ENCODE measurements at places on chromosomes 1 and 21.

DNA sequence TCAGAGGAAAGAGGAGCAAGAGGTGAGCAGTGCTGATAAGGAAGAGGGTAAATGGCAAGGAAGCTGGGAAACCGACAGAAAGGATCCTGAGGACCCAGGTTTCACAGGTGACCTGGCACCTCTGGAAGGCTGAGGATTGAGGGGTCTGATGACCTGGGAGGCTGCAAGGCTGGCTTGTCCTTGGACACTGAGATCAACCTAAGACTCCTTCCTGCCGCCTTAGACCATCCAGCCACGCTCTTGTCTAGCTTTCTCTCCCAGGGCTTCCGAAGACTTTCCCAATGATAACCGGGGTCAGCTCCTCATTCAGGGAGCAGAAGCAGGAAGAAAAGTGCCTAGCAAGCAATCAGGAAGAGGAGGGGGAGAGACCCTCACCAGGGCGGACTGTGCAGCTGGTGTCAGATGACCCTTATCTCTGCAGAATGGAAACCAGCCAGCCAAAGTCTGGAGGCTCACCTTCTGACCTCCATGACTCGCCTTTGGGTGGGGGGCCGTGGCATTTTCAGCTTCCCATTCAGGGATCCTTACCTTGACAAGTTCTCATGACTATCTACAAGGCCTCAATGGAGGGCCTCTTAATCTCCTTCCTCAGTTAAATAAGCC, 77.7 kb downstream of the CAPZB start:
- no peak for DNase-seq

- no peak for DNase-seq
These were observed 6.6 kb upstream of the CALML6 start for GRCh38 chr1:1908506-1908791.

GRCh38 chr1:239987103-239987745, 104.5 kb upstream of the FMN2 start:
- no peak for DNase-seq

DNA sequence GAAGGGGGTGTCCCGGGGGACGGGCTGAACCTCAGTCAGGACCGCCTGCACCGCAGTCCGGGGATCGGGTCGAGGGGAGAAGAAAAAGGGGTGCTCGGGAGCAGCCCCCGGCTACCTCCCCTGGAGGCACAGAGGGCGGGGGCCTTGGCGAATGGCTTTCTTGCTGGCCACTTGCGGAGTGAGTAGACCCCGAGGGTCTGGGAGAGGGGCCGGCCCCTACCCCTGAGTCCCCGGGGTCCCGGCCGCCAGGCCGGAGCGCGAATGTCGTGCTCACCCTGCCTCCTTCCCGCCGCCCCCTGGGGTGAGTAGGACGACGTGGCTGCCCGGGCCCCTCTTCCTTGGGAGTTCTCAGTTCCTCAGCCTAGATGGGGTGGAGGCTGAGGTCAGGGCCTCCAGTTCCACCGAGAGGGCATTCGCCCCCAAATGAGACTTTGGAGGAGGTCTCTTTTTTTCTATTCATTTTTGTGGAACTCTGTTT, 113.0 kb downstream of the OSBPL9 start:
- DNase-seq, result peak; percentile 58

DNA sequence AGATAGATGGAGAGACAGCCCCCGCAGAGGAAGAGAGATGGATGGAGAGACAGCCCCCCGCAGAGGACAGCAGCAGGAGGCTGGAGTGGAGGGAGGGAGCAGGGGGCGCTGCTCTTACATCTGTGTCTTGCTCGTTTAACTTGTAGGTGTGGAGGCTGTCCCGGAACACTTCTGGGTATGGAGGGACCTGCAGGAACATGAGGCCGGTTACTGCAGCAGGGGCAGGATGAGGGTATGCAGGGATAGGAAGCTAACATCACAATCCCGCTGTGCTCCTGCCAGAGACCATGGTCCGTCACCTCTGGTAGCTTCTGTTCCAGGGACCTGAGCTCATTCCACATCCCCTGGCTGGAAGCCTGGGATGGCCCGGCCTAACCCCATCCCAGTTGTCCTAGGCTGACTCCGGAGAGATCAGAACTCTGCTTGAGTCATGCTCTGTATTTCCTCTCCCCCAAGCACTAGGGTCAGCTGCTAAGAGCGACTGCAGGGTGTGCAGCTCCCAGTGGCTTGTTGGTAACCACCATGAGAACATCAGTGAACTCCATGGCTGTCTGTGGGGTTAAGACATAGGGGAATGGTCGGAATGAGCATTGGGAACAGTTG, 36.7 kb upstream of the GOLT1A start:
- DNase-seq, result no peak

DNA sequence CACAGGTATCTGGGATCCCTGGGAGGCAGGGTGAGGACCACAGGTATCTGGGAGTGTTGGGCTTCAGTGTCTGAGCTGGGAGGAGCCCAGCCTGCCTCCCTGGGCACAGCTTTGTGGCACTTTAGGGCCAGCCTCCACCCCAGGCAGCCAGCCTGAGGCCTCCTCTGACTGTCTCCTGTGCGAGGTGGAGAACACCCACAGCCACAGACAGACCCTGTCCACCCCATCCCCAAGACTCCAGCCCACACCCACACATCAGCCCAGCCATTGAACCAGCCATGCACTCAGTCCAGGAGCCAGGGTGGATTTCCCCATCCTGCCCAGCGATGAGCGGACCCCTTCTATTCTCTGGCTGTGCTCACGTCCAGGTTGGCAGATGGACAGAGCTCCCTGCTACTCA, 21.8 kb upstream of the TNFRSF1B start:
- no peak for DNase-seq

DNA sequence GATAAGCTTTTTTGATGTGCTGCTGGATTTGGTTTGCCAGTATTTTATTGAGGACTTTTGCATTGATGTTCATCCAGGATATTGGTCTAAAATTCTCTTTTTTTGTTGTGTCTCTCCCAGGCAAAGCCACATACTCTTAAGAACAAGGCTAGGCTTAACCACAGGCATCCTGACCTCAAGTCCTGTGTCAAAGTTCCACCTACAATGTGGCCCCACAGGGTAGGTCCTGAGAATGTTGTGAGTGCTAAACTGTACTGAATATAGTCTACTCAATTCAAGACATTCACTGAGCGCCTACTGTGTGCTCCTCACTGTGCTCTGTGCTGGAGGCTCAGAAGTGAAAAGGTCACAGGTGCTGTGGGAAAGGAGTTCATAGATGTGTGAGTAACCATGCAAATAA, 20.6 kb downstream of the DDAH1 start:
- no peak for DNase-seq

GRCh38 chr1:12763479-12763878, 10.1 kb upstream of the PRAMEF12 start:
- DNase-seq, result no peak

DNA sequence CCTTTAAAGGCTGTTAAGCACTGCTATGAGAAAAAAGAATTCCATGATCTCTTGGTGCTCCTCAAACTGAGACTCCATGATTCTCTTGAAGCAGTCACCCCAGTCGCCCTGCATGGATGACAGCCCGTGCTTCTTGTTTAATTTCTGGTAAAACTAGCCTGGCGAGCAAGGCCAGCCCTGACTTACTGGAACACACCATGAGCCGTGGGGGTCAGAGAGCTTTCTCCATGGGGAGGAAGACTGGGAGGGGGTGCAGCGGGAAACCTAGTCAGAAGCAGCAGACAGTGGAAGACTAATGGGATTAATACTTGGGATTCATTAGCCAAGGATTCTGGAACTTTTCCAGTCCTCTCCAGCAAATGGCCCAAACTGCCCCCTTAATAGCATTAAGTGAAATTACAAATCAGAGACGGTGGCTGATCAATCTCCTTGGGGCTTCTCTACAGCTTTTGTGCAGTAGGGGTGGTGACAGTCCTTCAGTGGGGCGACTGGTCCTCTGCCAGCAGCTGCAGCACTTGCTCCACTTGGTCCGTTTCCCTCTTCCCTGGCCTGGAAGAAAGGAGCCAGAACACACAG, 57.2 kb upstream of the LRRN2 start:
- DNase-seq, result no peak

DNA sequence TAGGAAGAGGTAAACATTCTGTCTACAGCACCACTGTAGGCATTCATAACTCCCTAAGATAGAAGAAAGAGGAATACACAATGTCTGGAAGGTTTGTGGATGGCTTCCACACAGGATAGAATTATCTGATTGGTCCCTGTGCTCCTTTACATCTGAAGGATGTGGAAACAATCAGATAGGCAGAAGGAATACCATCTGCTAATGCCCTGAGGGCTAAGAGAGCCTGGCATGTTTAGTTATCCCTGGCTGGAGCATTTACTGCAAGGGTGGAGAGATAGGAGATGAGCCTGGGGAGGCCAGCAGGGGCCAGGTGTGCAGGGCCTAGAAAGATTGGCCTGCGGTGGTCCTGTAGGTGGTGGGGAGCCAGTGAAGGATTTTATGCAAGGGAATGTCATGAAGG, 8.6 kb upstream of the ACBD3 start:
- DNase-seq, result no peak

- no peak for DNase-seq
These were observed 32.3 kb downstream of the RCAN1 start for GRCh38 chr21:34582506-34583150.

DNA sequence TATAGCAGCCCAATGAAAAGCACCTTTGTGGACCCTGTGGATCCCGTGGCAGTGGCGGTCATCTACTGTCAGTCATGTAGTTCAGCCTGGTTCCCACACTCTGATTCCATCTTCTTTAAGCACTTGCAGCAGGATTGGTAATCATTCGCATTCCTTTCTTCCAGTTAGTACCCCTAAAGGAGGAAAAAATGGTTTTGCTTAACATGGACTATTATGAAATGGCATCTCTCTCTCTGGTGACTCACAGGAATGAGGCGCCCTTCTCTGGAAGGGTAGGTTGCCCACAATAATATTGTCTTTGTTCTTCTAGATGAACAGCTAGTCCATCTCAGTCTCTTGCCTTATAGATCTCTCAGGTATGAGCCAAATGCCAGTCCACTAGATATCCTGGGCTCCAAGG, 127.9 kb upstream of the MROH9 start:
- no peak for DNase-seq

DNA sequence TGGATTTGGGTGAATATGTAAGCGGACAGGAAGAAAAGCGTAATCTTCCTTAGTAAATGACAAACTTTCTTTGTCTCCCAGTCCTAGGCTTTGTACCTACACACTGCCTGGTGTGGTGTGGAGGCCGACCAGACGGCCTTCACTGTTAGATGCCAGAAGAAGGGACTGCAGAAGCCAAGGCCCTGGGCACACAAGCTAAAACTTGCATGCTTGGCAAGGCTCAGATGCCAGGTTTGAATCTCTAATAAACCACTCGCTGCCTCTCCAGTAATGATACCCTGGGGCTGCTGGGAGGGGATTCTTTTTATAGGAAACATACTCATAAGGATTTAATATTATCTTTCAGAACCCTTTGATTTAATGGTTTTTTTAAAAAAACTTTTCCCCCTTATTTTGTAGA, 263.8 kb downstream of the PTPRC start:
- DNase-seq, result peak; percentile 51

DNA sequence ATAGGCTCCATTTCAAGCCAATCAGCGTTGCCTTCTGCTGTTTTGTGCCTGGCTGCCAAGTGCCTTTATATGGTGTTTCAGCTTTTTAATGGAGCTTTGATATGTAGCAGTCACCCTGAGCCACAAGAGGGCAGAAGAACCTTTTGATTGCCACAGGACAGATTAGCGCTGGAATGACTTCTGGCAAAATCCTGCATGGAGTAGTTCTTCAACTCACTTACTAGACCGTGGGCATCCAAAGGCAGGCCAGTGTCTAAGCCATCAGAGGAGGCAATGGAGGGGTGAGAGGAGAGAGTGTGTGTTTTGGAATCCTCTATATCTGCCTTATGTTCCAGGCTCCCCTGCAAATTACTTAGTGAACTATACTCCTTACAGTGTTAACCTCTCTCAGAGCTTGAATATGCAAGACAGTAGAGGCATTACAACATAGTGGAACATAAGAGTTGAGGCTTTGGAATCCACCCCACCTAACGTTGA, 56.2 kb downstream of the ST3GAL3 start:
- peak; percentile 86 for DNase-seq

DNA sequence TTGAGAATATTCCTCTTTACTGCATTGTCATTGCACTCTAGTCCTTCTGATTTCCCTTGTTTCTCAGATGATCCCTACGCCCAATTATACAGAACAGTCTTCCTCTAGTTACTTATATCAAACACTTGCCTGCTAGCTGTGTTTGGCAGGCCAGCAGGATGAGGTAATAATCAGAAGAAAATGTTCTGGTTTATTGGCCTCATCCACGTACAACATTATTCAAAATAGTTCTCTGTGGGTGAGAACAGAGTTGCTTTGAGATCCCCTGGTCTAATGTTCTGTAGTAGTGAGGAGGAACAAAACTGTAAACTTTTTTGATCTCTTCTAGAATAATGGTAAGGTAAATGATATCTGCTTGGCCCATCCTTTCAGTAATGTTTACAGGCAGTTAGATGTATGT, 22.3 kb upstream of the C1orf105 start:
- DNase-seq, result peak; percentile 74

DNA sequence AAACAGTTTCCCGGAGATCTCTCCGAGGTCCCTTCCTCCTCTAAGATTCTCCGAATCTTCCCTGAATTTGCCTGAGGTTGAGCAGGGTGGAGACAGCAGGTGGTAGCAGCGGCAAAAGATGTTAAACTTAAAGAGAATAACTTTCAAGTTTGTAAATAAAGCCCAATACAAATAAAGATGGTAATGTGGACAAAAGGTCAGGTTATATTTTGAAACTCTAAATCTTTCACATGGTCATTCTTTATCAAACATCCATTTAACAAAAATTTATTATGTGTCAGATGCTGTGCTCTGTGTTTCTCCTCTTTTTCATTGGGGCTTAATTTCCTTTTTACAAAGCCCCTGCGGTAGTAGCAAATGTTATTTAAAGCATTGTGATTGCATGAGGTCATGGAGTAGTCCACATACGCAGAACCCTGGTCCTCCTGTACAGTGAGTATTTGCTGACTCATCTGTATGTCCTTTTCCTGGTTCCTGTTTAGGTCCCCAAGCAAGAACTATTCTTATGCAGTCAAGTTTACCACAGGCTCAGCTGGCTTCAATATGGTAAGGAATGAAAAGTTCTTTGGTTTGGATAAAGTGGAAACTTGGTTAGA, 119.2 kb downstream of the ITSN1 start:
- DNase-seq, result peak; percentile 55
